Activated T-cell treated with anti-CD3 and anti-CD28 coated beads, Interleukin-2, amount 50 U/mL, for 72 hours (primary cell): ENCODE measurements at places on chromosomes 3 and 15. TPM values are rescaled to one million over a fixed set of nuclear protein-coding genes. Genes with fewer than 3 reads are reported as not detected.
A peak's percentile ranks its signal among the peaks of the same experiment; 100 is the strongest.

Gene IMPDH2
- 562 TPM for total RNA-seq

DNA sequence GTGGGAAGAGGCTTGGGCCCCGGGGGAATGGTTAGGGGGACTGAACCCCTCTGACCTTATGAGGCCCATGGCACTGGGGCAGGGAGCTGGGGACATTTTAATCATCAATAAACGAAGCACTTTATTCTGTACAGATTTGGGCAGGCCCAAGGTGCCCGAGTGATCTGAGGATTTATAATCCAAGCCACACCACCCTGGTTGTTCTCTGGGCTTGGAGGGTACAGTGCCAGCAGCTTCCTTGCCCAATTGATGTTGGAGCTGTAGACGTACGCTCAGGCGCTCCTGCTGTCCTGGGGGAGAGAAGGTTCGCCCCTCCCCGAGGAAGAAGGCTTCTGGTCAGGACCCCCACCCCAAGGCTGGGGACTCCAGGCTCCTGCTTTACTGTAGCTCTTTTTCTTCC lies 12.5 kb downstream of the ZBTB47 start:
- DNase-seq, result no peak

- DNase-seq, result no peak
Observed at GRCh38 chr3:25294169-25294805, 133.8 kb upstream of the RARB start.

DNA sequence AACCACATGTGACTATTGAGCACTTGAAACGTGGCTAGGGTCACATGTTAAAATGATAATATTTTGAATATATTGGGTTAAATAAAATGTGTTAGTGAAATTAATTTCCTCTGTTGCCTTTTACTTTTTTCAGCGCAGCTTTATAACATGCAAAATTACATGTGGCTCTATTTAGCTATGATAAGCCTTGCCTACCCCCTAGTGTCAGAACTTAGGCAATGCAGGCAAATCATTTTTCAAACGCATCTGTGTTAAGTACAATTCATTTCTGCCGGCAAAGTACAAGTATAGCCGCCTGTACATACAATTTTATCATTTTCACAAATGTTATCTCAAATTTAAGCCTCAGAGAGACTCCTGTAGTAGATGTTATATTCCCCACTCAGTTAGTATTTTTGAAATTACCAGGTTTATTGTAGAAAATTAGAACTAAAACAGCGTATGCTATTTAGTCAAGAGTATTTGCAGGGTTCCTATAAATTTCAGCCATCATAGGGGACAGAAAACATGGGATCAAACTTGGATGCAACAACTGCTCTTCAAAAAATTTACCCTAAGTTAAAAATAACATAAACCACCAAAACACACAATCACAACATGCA lies 56.1 kb downstream of the TAFA4 start:
- peak; percentile 39 for DNase-seq

GRCh38 chr3:43317461-43318316 lies 31.3 kb downstream of the SNRK start:
- no peak for DNase-seq

- no peak for DNase-seq
Observed at GRCh38 chr3:37987315-37987697, 3.3 kb upstream of the VILL start.
